SK-N-SH (cell line): ENCODE measurements at places on chromosomes 5 and 9. TPM values are rescaled to one million over a fixed set of nuclear protein-coding genes. Genes with fewer than 3 reads are reported as not detected.

SOHLH1 gene
- polyA plus RNA-seq: not detected in 2 replicates

FOXE1 gene
- 0.03 and 0.08 TPM in 2 replicates for polyA plus RNA-seq

DNA sequence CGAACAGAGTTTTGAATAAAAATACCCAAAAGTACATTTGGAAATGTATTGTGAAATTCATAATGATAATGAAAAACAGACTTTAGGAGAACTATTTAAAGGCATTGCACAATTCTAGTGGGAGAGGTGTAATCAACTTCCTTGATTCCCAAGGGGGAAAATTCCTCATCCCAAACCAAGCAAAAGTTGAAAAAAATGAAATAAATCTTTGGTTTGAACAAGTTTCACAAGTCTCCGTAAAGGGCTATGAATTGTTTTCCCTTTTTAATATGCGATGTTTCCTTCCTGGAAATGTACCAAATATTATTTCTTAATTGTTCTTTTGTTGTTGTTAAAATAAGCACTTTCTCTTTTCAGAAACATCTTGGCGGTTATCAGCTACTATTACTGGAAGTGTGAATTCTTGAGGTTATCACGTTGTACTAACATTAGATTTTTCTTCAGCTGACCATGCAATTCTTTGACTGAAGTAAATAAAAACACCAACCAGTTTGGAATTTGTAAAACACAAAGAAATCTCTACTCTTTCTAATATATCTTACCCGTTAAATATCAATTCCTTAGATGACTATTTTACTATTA lies 59.3 kb downstream of the SVEP1 start:
- no peak for DNase-seq

DNA sequence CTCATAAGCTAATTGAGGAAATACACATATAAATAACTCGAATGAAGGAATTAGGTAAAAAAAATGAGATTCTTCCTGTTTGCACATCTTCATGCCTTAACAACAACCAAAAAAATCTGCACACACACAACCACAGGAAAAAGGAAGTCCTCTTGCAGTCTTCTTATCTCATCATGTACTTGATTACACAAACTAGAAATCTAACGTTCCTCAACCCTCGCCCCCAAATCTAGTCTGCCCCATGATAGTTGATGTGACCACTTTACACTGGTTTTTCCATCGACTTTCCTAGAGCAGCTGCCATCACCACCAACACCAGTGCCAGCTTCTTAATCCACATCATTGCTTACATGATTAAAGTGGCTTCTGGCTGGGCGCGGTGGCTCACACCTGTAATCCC lies 31.2 kb upstream of the RNU6ATAC start:
- no peak for DNase-seq

DNA sequence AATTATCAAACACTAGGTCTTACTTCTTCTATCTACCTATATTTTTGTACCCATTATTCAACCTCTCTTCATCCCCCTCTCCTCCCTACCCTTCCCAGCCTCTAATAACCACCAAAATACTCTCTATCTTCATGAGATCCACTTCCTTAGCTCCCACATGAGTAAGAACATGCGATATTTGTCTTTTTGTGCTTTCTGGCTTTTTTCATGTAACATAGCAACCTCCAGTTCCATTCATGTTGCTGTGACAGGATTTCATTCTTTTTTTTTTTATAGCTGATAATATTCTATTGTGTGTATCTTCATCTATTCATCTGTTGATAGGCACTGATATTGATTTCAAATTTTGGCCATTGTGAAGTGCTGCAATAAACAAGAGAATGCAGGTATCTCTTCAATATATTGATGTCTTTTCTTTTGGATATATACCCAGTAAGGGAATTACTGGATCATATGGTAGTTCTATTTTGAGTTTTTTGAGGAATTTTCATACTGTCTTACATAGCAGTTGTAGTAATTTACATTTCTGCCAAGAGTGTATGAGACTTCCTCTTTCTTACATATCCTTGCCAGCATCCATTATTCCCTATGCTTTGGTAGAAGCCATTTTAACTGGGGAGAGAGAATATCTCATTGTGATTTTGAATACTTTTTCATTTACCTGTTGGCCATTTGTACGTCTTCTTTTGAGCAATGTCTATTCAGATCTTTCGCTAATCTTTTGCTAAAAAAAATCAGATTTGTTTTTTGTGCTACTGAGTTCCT lies 156.8 kb downstream of the DCP2 start:
- no peak for DNase-seq

DNA sequence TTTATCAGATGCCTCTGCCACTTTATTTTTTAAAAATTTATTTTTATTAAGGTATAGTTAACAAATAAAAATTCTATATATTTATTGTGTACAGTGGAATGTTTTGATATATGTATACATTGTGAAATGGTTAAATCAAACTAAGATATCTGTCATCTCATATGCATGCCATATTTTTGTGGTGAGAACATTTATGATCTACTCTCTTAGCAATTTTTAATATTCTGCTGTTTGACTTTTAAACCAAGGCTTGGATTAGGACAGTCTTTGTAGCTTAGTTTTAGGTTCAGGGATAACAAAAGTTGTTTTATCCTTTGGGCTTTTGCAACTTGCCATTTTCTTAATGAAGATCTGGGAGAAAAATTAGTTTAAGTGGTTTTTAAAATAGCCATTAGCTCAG lies 46.0 kb upstream of the CDKN2B start:
- no peak for DNase-seq

GRCh38 chr5:67014957-67015400 lies 181.6 kb downstream of the CD180 start:
- DNase-seq: no peak

GRCh38 chr5:82664732-82665131 lies 386.6 kb upstream of the RPS23 start:
- DNase-seq: no peak
